Pulmonary artery endothelial cell (primary cell): ENCODE measurements at places on chromosomes 6 and 20. TPM values are rescaled to one million over a fixed set of nuclear protein-coding genes. Genes with fewer than 3 reads are reported as not detected.

DNA sequence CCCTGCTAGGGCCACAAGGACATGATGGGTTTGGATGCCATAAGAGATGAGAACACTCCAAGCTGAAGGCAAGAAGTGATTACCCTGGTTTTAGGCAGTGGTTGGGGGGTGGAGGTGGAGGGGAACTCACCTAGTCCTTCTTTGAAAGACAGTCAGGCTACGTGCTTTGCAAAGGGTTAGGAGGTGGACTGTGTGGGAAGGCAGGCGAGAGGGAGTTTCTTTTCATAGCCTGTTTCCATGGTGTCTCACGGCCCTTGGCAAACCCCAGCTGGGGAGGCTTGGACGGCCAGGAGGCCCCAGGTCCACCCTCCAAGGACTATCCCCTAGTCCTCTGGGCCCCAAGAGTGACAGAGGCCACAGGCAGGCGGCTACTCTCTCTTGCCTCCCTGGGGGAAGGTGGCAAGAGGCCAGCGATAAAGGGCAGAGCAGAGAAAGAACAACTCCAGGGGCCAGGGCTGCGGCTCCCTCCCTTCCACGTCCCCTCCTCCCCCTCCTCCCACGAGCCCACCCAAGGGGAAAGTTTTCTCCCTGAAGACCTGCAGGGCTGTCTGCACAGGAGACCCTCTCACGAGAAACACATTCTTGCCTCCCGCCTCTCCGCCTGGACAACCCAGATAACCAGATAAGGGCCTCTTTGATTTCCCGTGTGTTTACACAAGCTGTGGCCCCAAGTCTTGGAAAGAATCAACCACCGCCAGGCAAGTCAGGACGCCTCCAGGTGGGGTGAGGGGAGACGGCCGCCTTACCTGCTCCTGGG, 74.4 kb downstream of the NOL4L start:
- DNase-seq, result no peak

RAET1G gene
- 0.13 and 0.67 TPM in 2 replicates for total RNA-seq

DACT2 gene
- not detected in 2 replicates for total RNA-seq

RBM24 gene
- total RNA-seq, result 0.74 and 2.5 TPM in 2 replicates

- DNase-seq, result no peak
Measured at GRCh38 chr6:134363323-134364039, 45.6 kb upstream of the SGK1 start.

GRCh38 chr6:73565767-73566485, 45.1 kb upstream of the EEF1A1 start:
- no peak for DNase-seq

GRCh38 chr6:165223736-165224135, 85.7 kb downstream of the C6orf118 start:
- DNase-seq, result no peak

DNA sequence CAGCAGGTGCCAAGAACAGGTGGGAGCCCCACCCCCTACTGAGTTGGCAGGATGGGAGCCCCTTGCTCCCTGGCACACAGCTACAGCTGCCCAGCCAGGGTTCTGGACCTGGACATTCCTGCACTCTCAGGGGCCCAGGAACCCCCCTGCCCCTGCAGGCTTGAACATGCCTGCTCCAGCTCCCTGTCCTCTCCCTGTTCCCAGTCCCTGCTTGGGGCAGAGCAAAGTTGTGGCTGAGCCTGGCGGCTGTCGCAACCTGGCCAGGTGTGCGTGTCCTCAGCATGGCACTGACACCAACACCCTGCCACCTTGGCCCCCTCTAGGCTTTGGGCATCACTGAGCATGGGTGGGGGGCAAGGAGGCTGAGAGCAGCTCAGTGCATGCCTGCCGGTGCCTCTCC, 491.2 kb upstream of the NOX3 start:
- DNase-seq, result no peak

RIPPLY2 gene
- total RNA-seq, result under 0.01 TPM in 1 of 2 replicates, not detected in the other

TNXB gene
- 0.21 and 0.73 TPM in 2 replicates for total RNA-seq

GRCh38 chr20:44523746-44524145, 1.9 kb upstream of the SERINC3 start:
- no peak for DNase-seq

DNA sequence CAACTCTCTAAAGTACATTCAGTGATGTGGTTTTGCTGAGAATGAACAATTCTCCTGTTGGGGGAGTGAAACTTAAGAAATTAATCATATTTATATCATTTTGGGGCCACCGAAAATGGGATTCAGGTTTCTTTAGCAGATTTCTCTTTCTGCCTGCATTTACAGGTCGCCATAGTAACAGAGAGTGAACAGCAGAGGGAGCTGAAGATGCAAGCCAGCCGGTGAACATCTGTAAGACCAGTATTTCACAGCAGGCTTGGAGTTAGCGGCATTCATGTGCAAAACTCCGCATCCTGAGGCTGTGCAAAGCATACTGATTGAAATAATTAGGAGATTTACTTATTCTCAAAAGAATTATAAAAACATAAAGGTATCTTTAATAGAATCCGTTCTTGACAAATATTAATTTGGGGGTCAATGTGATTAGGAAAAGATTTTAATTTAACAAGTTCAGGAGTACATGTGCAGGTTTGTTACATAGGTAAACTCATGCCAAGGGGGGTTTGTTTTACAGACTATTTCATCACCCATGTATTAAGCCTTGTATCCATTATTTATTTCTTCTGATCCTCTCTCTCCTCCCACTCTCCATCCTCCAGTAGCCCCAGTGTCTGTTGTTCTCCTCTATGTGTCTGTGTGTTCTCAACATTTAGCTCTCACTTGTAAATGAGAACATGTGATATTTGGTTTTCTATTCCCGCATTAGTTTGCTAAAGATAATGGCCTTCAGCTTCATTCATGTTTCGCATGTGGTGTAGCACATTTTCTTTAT, 17.8 kb upstream of the HSF2 start:
- DNase-seq, result peak; percentile 29

GGTLC1 gene
- not detected in 2 replicates for total RNA-seq

- no peak for DNase-seq
Measured at GRCh38 chr6:136586295-136586694, 36.1 kb upstream of the MAP7 start.

TNFAIP3 gene
- 4.8 and 5.0 TPM in 2 replicates for total RNA-seq

C4B gene
- 0.66 and 1.0 TPM in 2 replicates for total RNA-seq

RGS17 gene
- 1.5 and 6.1 TPM in 2 replicates for total RNA-seq

GRCh38 chr6:29834564-29835436, 7.2 kb downstream of the HLA-G start:
- no peak for DNase-seq

- no peak for DNase-seq
Measured at GRCh38 chr6:64083261-64083660, 447.7 kb downstream of the PHF3 start.

- DNase-seq, result no peak
Measured at GRCh38 chr6:111533087-111533784, 50.2 kb upstream of the REV3L start.

GRCh38 chr20:49179368-49180277, 8.5 kb downstream of the STAU1 start:
- no peak for DNase-seq

DNA sequence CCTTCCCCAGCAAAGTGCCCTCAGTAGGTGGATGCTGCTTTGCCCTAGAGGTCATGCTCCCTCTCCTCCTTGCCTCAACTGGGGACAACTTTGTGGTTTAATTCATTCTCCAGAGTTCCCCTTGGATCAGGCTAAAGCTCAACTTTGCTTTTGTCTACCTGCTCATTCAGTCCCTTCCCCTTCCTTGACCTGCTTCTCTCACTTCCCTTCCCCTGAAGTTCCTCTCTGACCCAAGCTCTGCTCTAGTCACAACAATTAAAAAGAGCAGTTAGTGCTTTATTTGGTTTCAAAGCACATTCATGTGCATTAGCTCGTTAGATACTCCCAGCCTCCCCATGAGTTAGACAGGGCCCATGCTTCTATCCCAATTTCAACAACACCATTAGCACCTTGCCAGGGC, 71.3 kb downstream of the DZANK1 start:
- DNase-seq, result no peak

BPIFA1 gene
- total RNA-seq, result not detected in 2 replicates

- no peak for DNase-seq
Measured at GRCh38 chr20:61292821-61293612, 41.0 kb downstream of the CDH4 start.

HLA-DRA gene
- not detected in 2 replicates for total RNA-seq

GRCh38 chr6:106125925-106126435, 39.8 kb downstream of the PRDM1 start:
- no peak for DNase-seq

DNA sequence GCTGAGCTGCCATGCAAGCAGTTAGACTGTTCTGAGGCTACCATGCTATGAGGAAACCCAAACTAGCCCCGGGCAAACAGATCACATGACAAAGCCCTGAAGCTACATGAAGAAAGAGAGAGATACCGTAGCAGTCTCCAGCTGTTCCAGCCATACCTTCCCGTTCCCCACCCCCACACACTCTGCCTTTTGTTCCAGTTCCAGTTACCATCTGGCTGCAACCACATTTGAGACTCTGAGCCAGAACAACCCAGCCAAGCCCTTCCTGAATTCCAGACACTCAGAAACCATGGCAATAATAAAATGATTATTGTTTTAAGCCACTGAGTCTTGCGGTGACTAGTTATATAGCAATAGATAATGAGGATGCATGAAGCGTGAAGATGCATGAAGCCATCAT, 28.3 kb downstream of the RIN2 start:
- DNase-seq, result peak; percentile 86

GRCh38 chr20:14790771-14791620, 453.6 kb upstream of the FLRT3 start:
- no peak for DNase-seq

CST5 gene
- not detected in 2 replicates for total RNA-seq

DNA sequence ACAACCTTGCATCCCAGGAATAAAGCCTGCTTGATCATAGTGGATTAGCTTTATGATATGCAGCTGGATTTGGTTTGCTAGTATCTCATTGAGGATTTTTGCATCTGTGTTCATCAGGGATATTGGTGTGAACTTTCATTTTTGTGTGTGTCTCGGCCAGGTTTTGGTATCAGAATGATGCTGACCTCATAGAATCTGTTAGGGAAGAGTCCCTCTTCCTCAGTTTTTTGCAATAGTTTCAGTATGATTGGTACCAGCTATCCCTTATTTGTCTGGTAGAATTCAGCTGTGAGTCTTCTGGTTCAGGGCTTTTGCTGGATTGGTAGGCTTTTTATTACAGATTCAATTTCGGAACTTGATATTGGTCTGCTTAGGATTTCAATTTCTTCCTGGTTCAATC, 132.5 kb downstream of the ZFAND3 start:
- no peak for DNase-seq

GRCh38 chr6:143963158-143963919, 44.7 kb downstream of the PLAGL1 start:
- DNase-seq, result no peak

- no peak for DNase-seq
Measured at GRCh38 chr20:41497186-41497895, 120.8 kb downstream of the CHD6 start.

DNA sequence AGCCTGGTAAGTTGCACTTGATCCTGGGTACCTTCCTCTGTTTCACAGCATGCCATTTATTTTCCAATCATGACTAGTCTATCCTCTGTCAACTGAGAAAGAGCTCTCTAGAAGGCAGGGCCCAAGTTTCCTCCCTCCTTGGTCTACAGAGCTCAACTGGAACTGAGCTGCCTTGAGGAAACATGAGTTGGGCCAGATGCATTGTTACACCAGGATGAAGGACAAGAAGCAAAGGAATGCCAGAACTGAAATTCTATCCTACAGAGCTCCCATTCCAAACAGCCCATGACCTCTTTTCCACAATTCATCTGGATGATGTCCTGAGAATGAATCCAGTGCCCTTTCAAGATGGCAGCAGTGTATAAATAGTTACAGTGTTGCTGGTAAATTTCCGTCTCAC, 66.7 kb upstream of the E2F3 start:
- no peak for DNase-seq

DNA sequence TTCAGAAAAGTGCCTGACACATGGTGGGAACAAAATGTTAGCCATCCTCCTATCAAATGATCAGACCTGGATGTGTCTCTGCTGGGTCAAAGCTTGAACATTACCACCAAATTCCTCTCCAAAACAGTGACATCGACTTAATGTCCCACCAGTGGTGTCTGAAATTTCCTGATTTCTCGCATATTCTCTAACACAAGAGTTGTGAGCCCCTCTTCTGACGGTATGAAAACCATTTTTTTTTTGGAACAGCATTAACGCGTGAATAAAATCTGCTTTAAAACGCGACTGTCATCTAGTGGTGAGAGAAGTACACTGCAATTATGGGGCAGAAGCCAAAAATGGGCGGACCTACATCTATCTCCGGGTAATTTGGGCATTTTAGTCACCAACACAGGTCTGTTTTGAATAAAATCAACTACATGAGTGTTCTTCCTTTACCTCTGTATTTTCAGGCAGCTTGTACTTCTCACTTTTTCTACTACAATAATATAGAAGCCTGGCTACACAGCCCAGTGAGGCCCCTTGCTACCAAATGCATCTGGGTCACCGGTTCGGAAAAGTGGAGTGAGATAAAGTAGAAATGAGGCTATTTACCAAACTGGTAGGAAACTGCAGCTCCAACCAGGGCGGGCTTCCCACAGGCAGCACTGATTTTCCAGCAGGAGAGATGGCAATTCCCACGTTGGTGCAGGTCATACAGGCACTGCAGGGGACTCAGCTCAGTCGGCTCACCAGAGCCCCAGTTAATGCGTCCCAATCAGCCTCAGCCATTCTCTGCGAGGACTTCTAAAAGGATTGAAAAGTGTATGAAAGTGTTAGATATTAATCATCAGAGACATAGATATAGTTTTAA, 27.4 kb downstream of the MGME1 start:
- DNase-seq, result no peak

- no peak for DNase-seq
Measured at GRCh38 chr6:27332692-27333641, 20.9 kb upstream of the POM121L2 start.

VSTM2L gene
- 0.20 and 0.35 TPM in 2 replicates for total RNA-seq

PBOV1 gene
- not detected in 2 replicates for total RNA-seq

DNA sequence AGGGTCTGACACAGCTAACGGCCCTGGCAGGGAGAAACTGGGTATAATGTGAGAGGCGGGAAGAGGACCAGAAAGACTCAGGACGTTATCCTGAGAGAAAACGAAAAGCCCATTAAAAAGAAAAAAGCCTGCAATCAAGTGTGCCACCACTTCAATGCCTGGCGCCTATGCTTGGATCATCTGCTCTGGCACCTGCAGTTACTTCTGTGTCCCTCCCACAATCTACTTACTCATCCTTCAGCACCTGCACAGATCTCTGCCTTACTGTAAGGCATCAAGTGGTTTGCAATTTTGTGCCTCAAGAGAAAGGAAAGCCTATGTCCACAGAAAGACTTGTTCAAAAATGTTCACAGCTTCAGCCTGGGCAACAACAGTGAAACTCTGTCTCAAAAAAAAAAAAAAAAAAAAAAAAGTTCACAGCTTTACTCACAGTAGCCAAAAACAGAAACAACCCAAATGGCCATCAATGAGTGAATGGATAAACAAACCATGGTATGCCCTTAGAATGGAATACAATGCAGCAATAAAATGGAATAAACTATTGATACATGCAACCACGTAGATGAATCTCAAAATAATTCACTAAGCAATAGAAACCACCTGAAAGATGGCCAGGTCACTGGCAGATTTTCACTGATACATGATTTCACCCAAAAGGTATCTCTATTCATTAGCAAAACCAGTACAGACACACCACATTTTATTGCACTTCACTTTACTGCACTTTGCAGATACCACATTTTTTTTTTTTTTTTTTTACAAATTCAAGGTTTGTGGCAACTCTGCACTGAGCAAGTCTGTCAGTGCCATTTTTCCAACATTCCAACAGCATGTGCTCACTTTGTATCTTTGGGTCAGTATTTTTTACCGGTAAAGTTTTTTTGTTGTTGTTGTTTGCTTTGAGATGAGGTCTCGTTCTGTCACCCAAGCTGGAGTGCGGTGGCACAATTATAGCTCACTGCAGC, 48.6 kb downstream of the ABHD12 start:
- no peak for DNase-seq
